ENCODE measurements at places on chromosomes 16 and 17.

GRCh38 chr16:1305823-1306222 is 3.6 kb upstream of the UBE2I start:
- no peak for DNase-seq

GRCh38 chr17:27400991-27401390 is 55.3 kb upstream of the KSR1 start:
- DNase-seq = no peak

- no peak for DNase-seq
Measured at GRCh38 chr17:55286681-55287589, 22.2 kb downstream of the HLF start.

GRCh38 chr16:87782033-87782432 is 16.2 kb upstream of the KLHDC4 start:
- no peak for DNase-seq

DNA sequence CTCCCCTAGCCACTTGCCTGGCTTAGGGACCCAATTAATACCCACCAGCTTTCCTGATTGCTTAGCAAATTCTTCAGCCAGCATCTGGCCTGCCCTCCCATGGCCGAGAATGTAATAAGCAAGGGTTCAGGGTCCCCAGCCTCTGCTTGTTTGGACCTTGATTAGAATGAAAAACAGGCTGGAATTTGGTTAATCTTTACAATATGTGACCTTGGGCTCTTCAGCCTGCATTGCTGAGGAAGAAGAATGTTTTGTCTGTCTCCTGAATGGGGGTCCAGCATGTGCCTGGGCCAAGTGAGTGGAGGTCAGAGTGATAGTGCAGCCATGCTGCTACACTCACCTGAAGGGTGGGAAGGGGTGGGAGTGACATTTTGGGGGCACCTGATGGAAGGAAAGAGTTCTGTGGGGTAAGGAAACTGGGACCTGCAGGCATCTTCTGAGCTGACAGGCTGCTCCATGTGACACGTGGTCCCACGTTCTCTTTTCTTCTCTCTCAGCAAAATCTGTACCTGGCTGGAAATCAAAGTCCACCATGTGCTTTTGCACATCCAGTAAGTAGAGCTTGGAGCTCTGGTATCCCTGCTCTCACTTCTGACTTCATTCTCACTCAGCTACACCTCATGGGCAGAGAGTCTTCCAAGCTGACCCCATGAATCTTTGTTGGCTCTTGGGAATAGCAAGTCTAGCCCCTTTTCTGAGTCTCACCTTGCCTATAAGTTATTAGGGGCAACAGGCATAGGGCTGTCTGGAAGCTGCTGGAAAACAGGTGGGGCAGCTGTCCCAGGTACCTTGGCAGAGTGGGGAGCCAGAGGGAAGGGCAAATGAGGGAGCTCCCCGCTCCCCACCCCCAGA is 5.3 kb downstream of the TMEM106A start:
- DNase-seq = no peak

GRCh38 chr17:28711723-28712031 is at the start of gene PROCA1:
Gene PROCA1, minus strand, starts transcription at chr17:28711888. Its CDS starts 228 bp downstream, at chr17:28711660.
- DNase-seq = peak; percentile 61

GRCh38 chr17:65229621-65229995 is 92.4 kb downstream of the RGS9 start:
- DNase-seq = no peak

DNA sequence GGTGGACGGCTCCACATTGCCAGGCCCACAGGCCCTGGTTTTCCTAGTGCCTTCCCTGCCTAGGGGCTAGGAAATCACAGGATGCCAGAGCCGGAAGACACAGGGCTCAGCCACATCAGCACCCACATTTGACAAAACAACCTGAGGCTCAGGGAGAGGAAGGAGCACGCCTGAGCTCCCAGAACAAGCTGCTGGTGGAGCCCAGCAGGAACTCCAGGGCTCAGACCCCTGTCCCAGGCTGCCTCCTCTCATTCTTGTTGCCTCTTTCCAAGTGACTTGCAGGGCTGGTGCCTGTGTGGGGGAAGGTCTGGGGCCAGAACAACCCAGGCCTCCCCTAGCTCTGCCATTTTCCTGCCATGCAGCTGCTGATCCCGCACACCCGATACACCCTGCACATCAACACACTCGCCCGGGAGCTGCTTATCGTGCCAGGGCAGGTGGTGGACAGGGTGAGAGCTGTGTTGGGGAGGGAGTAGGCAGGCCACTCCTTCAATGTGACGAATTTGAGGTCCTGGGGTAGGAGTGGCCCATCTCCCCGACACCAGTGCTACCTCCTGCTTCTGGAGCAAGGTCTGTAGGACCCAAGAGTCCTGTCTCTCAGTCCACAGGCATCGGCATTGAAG is 7.6 kb downstream of the ALOX15B start:
- DNase-seq = no peak

GRCh38 chr17:77188084-77189066 is 47.6 kb downstream of the SEC14L1 start:
- DNase-seq = no peak

DNA sequence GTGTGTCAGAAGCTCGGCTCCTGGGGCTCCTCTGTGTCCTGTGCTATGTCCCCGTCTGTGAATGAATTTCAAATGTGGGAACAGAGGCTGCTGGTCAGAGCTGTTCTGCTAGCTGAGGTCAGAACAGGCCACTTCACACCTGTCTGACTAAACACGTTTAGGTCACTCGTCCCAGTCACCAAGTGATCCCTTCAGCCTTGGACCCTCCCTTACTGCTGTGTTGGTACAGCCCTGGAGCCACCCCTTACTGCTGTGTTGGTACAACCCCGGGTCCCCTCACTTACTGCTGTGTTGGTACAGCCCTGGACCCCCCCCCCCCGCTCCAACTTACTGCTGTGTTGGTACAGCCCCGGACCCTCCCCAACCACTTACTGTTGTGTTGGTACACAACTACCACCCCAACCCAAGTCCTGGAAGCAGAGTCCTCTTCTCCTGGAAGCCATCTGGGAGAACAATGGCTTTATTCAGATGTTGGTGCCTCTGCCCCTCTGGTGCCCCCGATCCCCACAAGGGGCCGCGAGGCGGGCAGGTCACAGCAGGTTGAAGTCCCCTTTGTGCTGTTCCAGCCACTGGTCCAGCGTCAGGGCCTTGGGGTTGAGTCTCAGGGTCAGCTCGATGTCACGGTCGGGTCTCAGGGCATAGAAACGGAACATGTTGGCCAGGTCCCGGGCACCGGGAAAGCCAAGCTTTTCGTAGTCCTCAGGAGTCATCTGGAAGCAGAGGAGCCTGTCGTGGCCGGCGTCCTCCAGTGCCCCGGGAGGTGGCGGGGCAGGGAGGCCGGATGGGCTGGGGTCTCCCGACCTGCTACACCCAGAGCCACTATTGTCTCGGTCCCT is 13.0 kb downstream of the NMRAL1 start:
- DNase-seq = no peak

DNA sequence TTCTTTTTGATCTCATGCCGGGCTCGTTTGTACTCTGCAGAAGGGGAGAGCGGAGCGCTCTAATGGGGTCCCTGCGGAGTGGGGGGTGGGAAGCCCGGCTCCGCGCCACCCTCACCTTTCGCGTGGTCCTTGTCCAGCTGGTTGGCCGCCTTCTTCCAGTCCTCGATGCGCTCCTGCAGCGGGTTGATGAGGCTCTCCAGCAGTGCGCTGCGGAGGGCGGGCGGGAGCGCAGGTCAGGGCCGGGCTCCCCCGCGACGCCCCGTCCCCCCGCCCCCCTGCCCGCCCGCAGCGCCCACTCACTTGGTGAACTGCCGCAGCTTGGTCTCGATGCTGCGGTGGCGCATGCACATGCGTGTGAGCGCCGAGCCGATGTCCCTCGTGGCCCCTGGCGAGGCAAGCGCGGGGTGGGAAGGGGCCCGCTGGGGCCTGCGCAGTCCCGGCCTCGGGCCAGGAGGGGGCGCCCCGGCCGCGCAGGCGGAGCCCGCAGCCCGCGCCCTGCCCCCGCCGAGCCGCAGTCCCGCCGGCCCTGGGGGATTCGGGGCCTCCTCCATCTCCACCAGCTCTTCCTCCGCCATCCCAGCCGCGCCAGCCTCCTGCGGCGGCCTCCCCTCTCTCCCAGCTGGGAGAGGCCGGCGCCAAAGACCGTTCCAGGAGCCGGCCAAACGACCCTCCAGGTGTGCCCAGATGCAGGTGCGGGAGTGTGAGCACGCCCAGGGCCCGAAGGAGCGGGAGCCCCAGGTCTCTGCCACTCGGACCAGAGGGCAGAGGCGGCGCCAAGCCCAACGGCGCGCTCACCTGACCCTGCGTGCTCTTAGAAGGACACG is 6.0 kb downstream of the MTSS2 start:
- DNase-seq = peak; percentile 80

- DNase-seq = no peak
Measured at GRCh38 chr17:8947201-8947600, 18.3 kb downstream of the PIK3R5 start.

- DNase-seq = no peak
Measured at GRCh38 chr17:59349178-59349577, 17.7 kb downstream of the YPEL2 start.

DNA sequence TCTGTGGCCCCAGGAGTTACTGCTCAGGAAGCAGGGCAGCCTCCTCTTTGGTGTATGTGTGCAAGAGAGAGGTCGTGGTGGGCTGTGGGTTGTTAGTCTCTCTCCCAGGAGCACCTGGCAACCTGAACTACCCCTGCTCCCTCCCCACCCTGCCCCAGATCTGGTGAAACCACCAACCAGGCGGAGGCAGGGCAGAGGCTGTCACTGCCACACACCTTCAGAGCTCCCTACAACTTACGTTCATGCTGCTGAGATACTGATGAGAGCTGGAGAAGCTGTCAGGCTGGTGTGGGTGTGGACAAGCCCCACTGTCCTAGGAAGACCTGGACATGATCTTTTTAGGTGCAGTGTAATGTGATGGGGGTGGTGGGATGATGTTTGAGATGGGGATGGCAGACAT is 24.3 kb downstream of the GOSR2 start:
- no peak for DNase-seq

- DNase-seq = no peak
Measured at GRCh38 chr16:81956213-81956948, 54.9 kb downstream of the SDR42E1 start.

DNA sequence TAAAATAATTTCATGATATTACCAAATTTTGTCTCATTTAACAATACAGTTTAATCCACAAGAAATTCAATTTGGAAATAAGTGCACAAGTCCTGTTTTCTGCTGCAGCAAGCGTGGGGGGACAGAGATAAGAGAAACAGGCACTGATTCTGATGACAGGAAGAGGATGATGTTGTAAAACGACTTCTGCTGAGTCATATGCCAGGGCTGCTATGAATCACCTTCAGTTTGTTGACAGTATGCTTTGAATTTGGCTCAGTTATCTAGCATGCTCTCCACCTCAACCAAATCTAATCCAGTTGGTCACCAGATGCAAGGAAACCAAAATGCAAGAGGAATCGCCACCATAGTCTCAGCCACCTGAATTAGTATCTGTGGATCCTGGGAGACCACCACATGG is 244.1 kb upstream of the MON1B start:
- DNase-seq = no peak

- DNase-seq = no peak
Measured at GRCh38 chr17:45809499-45809898, 25.4 kb downstream of the CRHR1 start.

GRCh38 chr17:38663125-38663751 is 11.5 kb downstream of the EPOP start:
- DNase-seq = peak; percentile 77

GRCh38 chr16:53150769-53151168 is 96.0 kb downstream of the CHD9 start:
- no peak for DNase-seq

DNA sequence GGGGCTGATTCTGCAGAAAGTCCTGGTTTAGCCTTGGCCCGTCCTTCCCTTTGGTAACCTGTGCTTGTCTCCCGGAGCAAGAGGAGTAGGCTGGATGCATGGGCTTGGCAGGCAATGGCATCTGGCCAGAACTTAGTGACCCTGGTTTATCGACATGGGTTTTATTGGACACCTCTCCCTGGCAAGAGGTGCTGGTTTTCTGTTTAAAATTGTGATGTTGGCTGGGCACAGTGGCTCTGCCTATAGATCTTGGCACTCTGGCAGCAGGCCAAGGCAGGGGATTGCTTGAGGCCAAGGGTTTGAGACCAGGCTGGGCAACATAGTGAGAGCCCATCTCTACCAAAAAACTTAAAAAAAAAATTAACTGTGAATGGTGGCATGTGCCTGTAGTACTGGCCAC is 31.2 kb downstream of the SLC12A3 start:
- no peak for DNase-seq

- no peak for DNase-seq
Measured at GRCh38 chr16:70735141-70735979, 49.5 kb upstream of the MTSS2 start.

DNA sequence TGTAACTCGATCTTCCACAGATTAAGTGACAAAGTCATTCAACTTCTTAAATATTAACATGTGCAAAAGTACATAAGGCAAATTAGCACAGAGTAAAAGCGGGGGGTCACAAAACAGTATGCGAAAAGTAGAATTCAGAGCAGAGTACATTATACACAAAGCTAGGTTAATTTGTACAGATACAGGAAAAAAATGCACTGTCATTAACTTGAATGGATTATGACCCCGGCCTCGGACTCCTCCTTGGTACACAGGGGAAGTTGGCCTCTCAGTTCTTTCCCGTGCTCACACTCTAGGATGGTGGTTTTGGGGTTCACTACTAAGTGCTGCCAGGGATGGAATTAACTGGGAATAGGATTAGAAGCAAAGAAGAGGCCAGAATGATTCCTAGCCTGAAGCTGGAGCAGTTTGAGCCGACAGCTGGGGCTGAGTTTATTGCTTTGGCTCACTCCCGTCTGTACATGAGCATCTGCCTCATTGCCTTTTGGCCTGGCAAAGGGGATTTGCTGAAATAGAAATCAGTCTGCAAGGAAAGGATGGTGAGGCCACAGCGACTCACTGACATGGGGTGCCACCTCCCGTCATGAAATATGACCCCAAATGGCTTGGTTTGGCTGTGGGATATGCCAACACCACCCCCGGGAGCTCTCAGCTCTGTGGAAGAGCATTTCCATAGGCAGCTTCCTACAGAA is 23.6 kb downstream of the NTN1 start:
- DNase-seq = no peak

DNA sequence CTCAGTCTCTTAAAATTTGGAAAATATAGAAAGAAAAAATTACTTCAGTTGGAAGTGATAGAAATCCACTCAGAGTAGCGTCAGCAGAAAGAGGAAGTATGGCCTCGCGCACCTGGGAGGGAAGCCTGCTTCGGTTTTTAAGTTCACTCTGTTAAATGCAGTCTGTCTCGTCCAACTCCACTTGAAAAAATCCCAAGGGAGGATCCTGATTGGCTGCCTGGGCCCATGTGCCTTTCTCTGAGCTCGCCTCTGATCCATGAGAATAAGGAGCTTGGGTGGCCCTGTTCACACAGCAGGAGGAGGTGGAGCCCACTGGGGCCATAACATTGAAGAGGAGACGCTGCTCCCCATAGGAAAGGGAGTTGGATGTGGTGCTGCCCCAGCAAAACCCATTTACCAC is 40.7 kb downstream of the DNAJA2 start:
- DNase-seq = no peak

DNA sequence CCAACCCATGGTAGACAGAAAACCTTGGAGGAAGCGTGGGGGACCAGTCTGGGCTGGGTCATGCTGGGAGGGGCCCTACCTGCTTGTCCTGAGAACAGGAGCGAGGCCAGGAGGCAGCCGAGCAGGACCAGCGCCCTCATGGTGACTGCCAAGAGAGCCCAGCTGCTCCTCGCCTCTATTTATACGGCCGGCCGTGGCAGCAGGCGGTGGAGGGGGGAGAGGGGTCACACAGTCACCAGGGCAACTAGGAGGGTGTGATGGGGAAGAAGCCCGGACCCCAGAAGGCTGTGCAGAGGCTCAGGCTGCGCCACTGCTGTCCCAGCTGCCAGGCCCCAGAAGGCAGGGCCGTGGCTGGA is at the start of gene SRL:
Gene SRL (minus strand): TSS at position 153 of the 356 bp plus-strand sequence. CDS start 13 bp downstream, at position 140.
- DNase-seq = no peak

- no peak for DNase-seq
Measured at GRCh38 chr17:74386386-74386785, 19.1 kb downstream of the GPR142 start.

All from GM13977 (cell line).